GM04503 (cell line): ENCODE measurements at places on chromosomes 7 and 10.

- DNase-seq: no peak
Measured at GRCh38 chr7:135761751-135762488, 13.3 kb upstream of the FAM180A start.

GRCh38 chr10:132756591-132756990 lies 29.4 kb downstream of the NKX6-2 start:
- no peak for DNase-seq

DNA sequence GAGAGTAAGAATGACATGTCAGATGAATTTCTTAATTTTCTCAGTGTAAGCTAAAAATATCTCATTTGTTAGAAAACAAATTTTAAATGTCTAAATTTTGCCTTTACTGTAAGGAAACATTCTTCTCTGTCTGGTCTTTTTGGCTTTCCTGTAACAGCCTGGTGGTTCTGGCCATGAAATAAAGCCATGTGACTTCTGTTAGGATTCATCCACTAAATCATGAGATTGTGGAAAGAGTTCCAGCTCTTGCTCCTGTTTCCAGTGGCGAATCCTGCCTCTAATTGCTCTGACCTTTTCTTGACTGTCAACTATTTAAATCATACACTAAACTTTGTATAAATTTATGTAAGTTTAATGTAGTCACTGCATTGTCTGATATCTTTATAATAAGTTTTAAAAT lies 398.5 kb upstream of the AKR1E2 start:
- no peak for DNase-seq

DNA sequence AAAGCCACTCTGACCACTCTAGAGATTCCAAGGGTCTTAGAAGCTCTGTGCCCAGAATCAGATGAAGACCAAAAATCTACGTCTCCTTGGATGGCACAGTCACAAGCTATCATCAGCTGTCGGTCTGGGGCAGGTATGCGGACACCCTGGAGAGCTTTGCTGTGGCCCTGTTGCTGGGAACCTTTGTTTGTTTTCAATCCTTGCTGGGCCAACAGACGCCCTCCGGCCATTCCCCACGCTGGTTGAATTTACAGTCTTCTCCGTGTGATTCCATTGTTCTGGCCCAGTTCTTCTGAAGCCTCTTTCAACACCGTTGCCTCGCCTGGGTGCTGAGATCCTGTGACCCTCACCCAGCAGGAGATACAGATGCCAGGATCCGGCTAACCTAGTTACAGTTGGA lies 149.4 kb upstream of the PFKP start:
- no peak for DNase-seq

DNA sequence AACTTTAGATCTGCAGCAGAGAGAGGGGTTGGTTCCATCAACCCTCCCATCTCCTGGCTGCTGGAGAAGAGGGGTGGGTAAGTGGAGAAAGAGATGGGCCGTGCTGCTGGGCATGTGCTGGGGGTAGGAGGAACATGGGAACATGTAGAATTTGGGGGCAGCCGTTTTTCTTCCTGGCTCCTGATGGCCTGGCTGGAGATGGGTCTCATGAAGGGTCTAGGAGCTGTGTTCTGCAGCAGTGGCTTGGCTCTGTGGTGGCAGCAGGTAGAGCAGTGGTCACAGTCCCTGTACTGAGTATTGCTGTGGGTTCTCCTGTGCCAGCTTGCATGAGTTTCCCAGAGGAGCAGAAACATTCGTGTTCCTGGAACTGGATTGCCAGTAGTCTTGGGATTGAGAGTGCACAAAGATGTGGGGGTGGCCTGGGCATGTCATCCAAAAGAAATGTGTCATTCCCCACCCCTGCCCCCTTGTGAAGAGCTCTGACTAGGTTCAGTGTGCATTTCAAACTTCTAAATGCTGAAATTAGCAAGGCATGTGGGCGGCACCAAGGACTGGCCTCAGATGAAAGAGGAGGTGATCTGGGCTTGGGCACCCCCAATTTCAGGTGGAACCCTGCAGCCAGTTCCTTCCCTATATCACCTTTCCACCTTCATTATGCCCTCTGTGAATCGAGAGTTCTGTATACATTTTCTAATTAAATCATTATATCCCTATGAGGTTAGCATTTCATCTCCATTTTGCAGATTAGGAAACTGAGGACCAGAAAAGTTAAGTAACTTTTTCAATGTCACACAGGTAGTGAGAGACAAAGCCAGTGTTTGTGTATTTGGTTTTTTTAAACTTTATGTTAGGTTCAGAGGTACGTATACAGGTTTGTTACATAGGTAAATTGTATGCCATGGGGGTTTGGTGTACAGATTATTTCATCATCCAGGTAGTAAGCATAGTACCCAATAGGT lies 2.1 kb downstream of the CHST3 start:
- no peak for DNase-seq
